ENCODE measurements at places on chromosomes 2 and 18.

DNA sequence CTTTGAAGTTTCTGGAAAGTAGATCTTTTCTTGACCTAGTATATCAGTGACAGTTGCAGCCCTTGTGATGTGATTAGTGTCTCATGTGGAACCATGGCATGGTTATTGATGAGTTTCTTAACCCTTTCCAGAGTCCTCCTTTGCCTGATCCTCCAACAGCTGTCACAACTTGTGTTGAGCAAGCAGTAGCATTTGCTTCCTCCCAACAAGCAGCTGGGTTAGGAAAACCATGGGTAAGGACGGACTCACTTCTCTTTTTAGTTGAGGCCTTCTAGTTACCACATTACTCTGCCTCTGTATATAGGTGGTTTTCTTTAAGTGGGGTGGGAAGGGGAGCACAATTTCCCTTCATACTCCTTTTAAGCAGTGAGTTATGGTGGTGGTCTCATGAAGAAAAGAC lies 96.3 kb downstream of the XRCC5 start:
- DNase-seq = no peak

DNA sequence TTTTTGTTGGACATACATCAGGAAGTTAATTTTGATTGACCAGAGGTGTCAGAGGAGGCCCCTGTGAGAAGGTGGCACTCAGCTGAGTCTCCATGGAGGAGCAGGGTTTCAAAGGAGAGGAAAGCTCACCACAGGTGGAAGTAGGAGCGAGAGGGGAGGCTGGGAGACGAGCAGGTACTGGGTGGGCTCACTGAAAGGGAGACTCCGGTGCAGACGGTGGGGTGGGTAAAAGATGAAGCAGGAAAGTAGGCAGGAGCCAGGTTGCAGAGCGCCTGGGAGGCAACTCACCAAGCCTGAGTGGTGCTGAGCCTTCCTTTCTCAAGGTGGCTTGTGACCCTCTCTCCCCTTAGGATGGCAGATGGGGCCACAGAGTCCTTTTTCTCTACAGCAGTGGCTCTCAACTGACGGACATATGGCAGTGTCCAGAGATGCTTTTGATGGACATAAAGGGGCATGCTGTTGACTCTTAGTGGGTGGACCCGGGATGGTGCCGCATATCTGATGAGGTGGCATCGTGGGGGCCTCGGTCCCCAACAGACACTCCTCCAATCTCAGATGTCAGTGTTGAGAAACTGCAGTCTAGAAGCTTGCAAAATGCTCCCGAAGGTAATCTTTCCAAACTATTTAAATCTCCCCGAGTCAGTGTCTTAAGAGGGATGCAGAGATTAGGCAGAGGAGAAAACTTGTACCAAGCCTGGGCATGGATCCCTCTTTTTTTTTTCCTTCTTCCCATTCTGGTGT lies 64.0 kb downstream of the LPIN1 start:
- DNase-seq = no peak

DNA sequence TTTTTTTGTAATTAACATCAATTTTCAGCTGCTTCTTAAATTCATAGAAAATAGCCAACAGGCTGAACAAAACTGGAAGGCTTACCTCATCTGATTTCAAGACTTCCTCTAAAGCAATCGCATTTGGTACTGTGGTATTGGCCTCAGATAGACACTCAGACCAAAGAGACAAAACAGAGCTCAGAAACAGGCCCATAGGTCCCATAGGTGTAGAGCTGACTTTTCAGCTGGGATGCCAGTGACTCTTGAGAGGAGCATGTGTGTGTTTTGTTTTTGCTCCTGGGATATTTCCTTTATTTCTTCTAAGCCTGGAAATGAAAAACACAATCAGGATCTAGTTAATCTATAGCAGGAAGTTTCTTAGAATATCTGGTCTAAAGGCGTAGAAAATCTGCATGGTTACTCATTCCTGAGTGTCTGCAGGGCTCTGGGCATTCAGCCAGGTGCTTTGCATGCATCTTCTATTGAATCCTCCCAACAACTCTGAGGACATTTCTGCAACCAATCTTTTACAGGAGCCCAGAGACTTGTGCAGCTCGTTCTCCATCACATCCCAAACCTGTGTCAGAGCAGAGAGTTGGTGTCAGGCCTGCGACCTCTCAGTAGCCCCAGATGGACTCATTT lies 190.8 kb downstream of the RTP5 start:
- peak; percentile 83 for DNase-seq

GRCh38 chr2:42859006-42859552 lies 66.7 kb upstream of the HAAO start:
- DNase-seq = peak; percentile 69

DNA sequence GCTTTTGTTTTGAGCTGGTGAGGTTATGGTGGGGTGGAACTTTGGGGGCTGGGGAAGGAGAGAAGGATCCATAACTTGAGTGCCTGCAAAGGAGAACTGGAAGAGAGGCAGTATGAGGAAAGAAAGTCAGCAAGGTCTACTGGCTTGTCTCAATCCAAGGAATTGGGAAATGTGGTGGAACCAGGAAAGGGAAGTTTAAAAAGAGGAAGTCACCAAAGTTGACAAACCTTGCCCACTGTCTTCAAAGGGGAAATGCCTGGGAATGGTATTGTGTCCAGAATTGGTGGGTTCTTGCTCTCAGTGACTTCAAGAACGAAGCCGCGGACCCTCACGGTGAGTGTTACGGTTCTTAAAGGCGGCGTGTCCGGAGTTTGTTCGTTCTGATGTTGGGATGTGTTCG lies 304.1 kb upstream of the FAM98A start:
- DNase-seq = no peak

DNA sequence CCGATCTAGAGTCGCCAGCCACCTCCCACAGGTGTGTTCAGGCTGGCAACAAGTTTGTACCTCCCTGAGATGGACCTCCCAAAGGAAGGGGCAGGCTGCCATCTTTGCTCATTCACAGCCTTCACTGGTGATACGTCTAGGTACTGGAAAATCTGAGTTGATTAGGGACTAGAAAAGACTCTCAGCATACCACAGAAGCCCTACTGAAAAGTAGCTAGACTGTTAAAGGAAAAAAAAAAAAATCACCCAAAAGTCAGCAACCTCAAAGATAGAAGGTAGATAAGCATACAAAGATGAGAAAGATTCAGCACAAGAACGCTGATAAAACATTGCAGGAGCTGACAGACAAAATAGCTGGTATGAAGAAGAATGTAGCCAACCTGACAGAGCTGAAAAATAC lies 128.6 kb upstream of the WDR75 start:
- DNase-seq = no peak

- no peak for DNase-seq
Measured at GRCh38 chr2:49687918-49688317, 533.6 kb upstream of the FSHR start.

- DNase-seq = peak; percentile 85
Measured at GRCh38 chr2:173288561-173288960, 66.1 kb upstream of the CDCA7 start.

- no peak for DNase-seq
Measured at GRCh38 chr2:239576784-239577685, 176.2 kb upstream of the HDAC4 start.

GRCh38 chr18:63963615-63964256 lies 6.1 kb upstream of the SERPINB8 start:
- DNase-seq = peak; percentile 66

DNA sequence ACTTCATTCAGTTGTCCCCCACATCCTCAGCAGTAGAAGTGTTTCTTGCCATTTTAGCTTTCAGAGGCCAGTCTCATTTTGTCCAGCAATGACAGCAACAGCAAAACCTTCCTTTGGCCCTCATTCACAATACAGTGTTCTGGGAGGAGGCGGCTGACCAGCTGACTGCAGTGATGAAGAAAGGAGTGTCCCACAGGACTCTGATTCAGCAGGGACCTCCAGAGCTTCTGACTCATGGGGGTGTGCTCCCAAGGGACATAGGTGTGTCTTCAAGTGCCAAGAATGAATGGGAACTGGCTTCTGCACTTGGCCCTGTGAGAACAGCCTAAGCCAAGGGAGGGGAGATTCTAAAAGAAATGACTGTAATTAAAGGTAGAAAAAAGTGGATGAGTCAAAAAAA lies 147.0 kb upstream of the PELI1 start:
- peak; percentile 54 for DNase-seq

DNA sequence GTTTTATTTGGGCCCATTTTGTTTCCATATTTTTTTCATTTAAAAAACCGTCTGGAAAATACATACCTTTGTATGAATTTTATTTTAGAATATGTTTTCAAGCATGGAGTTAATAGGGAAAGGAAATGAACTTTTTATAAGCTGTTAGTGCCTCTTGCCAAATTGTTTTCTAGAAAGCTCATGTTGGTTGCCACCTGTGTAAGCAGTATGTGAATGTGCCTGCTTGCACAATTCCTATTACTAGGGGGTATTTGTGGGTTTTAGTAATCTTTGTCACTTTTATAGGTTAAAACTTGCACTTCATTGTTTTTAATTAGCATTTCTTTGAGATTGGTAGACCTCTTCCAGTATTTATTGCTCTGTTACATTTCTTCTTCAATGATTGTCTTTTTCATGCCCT lies 107.3 kb downstream of the TANC1 start:
- no peak for DNase-seq

GRCh38 chr18:9561759-9562158 lies 52.6 kb downstream of the PPP4R1 start:
- no peak for DNase-seq

DNA sequence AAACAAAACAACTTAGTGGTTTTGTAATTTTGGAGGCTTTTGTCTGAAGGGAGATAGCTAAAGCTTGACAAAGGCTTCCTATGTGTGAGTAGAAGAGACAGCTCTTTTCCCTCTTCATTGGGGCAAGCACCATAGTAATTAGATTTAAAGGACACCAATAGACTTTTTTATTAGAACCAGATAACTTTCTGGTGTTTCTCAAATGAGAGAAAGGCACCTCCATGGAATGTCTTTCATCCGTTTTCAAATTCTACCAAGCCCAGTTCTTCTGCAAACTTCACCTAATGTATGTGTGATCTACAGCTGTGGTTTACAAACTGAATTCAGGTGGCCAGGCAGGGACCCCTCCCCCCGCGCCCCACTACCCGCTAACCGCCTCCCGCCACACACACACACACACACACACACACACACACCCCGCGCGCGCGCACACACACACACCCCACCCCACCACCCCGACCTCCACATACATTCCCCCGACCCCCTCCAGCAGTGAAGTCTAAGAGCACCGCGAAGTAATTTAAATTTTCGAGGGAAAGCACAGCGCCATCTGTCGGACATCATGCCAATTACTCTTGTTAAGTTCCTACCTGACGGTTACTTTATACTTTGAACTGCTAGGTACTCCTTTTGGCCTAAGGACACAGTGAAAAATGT lies 31.6 kb upstream of the PPP1R1C start:
- peak; percentile 56 for DNase-seq

- DNase-seq = no peak
Measured at GRCh38 chr18:57655740-57656139, 34.1 kb upstream of the NARS1 start.

- no peak for DNase-seq
Measured at GRCh38 chr2:30122362-30122761, 24.4 kb upstream of the YPEL5 start.

- DNase-seq = no peak
Measured at GRCh38 chr2:238278626-238279323, 9.6 kb downstream of the PER2 start.

DNA sequence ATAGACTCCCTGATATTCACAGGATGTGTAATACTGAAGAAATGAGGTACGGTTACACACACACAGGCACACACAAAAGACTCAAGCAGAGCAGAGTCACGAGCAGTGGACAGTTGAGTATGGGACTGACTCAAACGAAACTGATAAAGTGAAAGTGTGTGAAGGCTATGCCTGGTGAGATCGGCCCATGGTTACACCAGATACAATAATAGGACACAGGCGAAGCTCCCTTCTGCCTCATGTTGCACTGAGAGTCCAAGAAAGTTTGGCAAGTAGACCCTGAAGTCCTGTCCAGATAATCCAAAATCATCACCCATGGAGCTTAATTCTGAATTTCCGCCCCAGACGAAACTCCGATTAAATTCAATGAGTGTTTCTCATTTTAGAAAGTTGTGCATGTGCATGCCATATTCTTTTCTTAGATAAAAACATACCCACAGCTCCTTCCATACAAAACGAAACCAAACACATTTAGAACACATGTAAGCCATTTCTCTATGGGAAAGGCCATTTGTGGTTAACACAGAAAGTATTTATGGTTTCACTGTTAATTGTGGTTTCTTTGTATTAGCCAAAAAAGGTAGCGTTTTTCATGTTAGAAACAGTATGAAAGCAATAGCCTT lies 567.6 kb downstream of the PLCL1 start:
- DNase-seq = peak; percentile 69

- no peak for DNase-seq
Measured at GRCh38 chr2:28564346-28564745, 68.5 kb downstream of the PLB1 start.

GRCh38 chr18:64253873-64254272 lies 105.0 kb upstream of the LINC00305 start:
- DNase-seq = no peak

- no peak for DNase-seq
Measured at GRCh38 chr2:46183426-46183825, 113.8 kb upstream of the EPAS1 start.

- no peak for DNase-seq
Measured at GRCh38 chr18:49565612-49566011, 3.8 kb downstream of the LIPG start.

DNA sequence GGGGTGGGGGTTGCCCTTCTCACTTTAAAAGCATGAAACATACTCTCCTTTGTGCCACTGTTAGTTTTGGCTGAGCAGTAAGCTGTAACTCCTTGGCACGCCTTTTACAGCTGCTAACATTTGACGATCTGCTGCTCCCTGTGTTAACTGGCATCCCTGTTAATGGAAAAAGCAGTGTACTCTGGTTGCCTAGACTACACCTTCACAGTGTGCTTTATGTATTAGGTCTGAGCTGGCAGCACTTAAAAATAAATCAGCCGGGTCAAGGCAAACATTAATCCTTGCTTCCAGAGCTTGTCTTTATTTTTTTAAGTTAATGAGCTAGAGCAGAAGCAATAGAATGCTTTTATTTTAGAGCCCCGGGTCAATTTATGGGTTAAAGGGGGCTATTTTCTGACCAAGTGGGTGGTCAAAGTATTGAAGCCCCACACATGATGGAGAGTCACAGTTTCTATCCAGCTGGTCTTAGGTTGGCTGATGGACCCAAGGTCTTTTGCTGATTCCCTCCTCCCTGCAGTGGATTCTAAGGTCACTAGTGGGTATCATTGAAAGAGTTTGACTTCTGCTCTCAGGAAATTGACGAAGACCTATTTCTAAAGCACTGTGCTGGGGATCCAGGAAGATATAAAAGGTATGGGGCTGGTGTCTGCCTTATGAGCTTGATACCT lies 54.5 kb downstream of the CFAP221 start:
- no peak for DNase-seq

Measured in EL (cell line).